ENCODE measurements at places on chromosomes 1 and 21. TPM values are rescaled to one million over a fixed set of nuclear protein-coding genes. Genes with fewer than 3 reads are reported as not detected.

Gene NPPB
- total RNA-seq: not detected

Gene NKAIN1
- under 0.01 TPM for total RNA-seq

Gene TFF3
- total RNA-seq: not detected

Gene CCDC28B
- total RNA-seq: 7.4 TPM

Gene ACTL8
- not detected for total RNA-seq

Gene TEX38
- total RNA-seq: not detected

Gene IVL
- not detected for total RNA-seq

Gene SH2D5
- total RNA-seq: 2.3 TPM

Gene KMO
- total RNA-seq: not detected

Gene ZNF648
- total RNA-seq: not detected

Gene FOXE3
- not detected for total RNA-seq

Gene KCNJ6
- under 0.01 TPM for total RNA-seq

Gene CRYBG2
- not detected for total RNA-seq

Gene FYB2
- total RNA-seq: not detected

Gene HPDL
- 0.17 TPM for total RNA-seq

Gene TMOD4
- total RNA-seq: not detected

Gene TUFT1
- total RNA-seq: 18.2 TPM

Gene PPFIA4
- total RNA-seq: 4.3 TPM

Gene OR2L2
- total RNA-seq: under 0.01 TPM

Gene MTOR
- total RNA-seq: 36.2 TPM

Gene RPTN
- total RNA-seq: not detected

Gene GRHL3
- not detected for total RNA-seq

Gene SF3B4
- total RNA-seq: 9.9 TPM

Gene RHEX
- not detected for total RNA-seq

Gene MAP3K21
- 0.51 TPM for total RNA-seq

Gene IGSF9
- under 0.01 TPM for total RNA-seq

Gene ATXN7L2
- total RNA-seq: 1.5 TPM

Gene RGS1
- 0.50 TPM for total RNA-seq

Gene DNASE2B
- not detected for total RNA-seq

Gene DMBX1
- not detected for total RNA-seq

Gene TAL1
- total RNA-seq: under 0.01 TPM

Gene CCDC190
- total RNA-seq: not detected

Gene ITGB2
- total RNA-seq: not detected

Gene RGS7
- total RNA-seq: 0.51 TPM

Gene C1orf167
- 1.3 TPM for total RNA-seq

Gene PPP1R12B
- 11.3 TPM for total RNA-seq

Gene TSTD1
- total RNA-seq: 0.77 TPM

Gene IL22RA1
- total RNA-seq: not detected

Gene ARID4B
- total RNA-seq: 42.4 TPM

Gene DDR2
- total RNA-seq: 303 TPM

Gene GJA8
- total RNA-seq: not detected

Gene CFAP74
- total RNA-seq: 0.26 TPM

Gene MRTO4
- total RNA-seq: 16.4 TPM

Gene ST6GALNAC3
- 0.51 TPM for total RNA-seq

Gene KLHDC9
- 3.0 TPM for total RNA-seq

Gene RGS13
- not detected for total RNA-seq

Gene CLCNKB
- under 0.01 TPM for total RNA-seq

Gene ATP6V1G3
- not detected for total RNA-seq

Gene RBP7
- total RNA-seq: not detected

Gene HSF2BP
- total RNA-seq: 1.2 TPM

Gene SYPL2
- 0.26 TPM for total RNA-seq

Gene CHI3L1
- total RNA-seq: 3.0 TPM

Gene SLC45A1
- 2.3 TPM for total RNA-seq

Gene KRTAP10-8
- not detected for total RNA-seq

Gene LRRC8D
- 28.8 TPM for total RNA-seq
